ENCODE measurements at places on chromosomes 3 and 15.

DNA sequence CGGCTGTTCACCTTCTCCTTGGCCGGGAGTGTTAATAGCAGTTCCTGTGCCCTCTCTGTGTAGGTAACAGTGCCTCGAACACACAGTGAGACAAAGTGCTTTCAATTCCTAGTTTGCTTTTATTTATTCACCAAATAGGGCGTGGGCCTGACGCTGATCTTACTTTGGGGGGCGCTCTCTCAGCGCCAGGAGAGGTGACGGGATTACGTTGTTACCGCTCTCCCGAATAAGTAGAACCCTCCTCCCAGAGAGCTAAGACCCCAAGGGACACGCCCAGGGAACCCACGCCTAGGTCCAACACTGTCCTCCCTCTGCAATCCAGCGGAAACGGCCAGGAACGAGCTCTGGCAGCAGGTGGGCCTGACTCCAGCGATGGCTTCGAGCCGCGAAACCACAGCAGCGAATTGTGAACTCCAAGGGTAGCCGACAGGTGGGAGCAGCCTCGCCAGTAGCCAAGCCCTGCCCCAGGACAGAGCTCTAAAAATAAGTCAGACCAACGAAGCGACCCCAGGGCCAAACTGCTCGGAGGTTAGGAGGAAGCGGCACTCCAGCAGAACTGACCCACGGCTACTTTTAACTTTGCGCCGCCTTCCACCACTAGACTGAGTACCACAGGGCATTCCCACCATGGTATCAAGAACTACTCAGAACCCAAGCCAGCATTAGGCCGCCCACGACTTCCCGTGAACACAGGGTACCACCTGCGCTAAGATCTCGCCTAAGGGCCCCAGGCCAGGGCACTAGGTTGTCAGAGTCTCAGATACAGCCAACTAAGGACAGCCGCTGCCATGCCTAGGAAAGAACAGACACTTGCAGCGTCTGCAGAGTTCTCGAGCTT is 1.6 kb upstream of the SIN3A start:
- DNase-seq: peak; percentile 57

DNA sequence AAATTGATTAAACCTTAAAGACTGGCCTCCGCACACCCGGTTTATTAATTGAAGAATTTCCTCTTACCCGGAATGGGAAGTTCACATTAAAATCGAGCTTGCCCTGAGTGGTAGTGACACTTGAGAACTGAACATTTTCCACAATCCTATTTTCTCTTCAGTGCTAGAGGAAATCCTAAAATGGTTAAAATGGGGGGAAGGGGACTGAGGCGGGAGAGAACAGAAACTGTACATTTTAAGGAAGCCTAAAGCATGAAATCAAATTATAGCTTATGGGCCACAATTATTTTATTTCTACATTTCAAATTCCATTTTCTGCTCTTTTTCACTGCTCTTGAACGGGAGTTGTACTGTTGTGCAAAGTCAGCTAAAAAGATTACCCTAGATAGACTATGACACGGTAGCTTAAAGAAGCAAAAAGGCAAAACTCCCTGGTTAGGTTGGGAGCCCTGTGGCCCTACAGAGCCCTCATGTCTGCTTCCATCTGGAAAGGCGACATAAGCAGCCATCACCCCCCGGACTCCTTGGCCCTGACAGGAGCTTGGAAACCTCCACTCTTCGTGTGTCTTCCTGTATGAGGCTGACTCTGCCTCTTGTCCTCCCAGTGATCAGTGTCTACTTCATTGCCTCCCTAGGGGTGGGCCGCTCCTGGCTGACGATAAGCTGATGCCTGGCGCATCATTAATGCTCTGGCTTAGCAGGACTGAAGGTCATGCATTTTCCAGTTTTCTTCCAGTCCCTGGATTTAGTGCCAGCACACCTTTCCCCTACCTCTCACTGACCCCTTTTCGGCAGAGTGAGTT is 79.3 kb downstream of the EEFSEC start:
- DNase-seq: no peak

DNA sequence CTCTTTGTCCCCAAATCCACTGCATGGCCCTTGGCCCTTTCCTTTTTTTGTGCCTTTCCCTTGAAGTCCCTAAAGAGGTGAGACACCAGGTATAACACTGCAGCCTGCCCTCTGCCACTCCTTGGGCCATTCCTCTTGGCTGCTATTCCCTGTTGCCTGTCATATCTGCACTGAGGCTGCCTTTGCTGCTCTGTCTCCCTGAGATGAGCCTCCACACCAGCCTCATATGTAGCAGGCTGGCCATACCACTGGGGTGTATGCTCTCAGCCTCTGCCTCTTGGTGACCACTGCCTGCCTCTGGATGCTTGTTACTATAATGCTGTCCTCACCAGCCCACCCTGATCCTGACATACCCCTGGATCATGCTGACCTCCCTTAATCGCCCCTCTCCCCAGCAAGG is 252.0 kb downstream of the CLSTN2 start:
- no peak for DNase-seq

- DNase-seq: no peak
Measured at GRCh38 chr3:128399221-128399915, 67.3 kb downstream of the DNAJB8 start.

DNA sequence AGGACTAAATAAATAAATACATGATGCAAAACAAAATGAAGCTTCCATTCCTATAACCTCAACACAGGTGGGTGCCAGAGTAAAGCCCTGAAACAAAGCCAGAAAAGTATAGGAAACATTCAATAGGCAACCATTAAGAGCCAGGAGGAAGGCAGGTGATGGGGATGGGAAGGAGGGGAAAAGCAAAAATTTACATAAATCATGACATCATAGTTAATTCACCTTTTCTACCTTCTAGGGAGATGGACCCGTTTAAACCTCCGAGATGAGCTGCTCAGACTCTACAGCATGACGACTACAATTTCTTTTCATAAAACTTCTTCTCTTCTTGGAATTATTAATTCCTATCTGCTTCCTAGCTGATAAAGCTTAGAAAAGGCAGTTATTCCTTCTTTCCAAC is 27.9 kb downstream of the TM4SF4 start:
- DNase-seq: no peak

DNA sequence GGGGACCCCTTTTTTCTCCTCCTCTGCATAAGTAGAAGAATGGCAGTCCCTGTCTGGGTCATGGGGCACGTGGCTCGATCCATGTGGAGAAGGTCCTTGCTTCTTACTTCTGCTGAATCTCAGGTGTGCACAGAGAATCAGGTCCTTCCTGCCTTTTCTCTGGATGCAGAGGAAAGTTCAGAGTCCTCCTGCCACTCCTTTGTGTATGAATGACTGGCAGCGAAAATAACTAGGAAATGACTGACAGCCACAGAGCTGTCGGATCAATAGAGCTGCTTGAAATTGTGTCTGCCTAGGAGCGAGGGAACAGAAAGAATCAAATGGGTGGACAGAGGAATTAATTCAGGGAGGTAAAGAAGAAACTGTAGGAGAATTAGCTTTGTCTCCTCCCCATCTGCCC is 49.6 kb upstream of the ROPN1 start:
- DNase-seq: no peak

DNA sequence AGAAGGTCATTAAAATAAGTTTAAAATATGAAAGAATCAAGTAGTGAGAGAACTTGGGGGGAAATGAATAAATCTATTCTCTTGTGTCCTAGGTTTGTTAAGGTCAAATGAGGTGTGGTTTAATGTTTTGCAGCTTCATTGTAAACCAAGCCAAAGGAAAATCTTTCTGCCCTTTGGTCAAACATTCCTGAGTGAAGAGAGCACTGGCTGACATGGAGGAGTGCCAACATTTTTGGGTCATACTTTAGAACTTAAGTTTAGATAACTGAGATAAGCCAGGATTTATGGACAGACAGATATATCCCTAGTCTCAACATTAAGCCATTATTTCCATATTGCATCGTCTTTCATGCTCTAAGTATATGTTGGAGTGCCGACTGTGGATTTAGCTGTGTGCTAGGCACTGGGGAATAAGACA is 66.4 kb downstream of the PTPRG start:
- no peak for DNase-seq

DNA sequence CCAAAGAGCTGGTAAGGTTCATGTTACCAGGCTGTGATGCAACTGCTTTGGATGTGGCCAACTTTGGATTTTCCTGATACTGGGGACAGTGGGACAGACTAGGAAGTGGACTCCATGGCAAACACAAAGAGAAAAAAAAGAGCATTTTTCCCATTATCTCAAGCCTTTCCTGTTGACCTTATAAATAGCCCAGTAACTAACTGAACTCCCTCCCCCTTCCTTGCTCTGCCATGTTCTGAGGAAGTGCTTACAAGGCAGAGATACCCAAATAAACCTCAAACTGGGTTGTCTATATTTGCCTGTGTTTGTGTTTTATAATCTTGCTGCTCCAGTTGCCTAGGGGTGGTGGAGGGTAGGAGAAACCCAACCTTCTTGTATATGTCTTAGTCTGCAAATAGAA is 27.3 kb upstream of the SLC9A9 start:
- no peak for DNase-seq

GRCh38 chr15:59399465-59400102 is 26.9 kb upstream of the MYO1E start:
- DNase-seq: no peak

- no peak for DNase-seq
Measured at GRCh38 chr3:139093840-139094239, 49.1 kb upstream of the PRR23C start.

DNA sequence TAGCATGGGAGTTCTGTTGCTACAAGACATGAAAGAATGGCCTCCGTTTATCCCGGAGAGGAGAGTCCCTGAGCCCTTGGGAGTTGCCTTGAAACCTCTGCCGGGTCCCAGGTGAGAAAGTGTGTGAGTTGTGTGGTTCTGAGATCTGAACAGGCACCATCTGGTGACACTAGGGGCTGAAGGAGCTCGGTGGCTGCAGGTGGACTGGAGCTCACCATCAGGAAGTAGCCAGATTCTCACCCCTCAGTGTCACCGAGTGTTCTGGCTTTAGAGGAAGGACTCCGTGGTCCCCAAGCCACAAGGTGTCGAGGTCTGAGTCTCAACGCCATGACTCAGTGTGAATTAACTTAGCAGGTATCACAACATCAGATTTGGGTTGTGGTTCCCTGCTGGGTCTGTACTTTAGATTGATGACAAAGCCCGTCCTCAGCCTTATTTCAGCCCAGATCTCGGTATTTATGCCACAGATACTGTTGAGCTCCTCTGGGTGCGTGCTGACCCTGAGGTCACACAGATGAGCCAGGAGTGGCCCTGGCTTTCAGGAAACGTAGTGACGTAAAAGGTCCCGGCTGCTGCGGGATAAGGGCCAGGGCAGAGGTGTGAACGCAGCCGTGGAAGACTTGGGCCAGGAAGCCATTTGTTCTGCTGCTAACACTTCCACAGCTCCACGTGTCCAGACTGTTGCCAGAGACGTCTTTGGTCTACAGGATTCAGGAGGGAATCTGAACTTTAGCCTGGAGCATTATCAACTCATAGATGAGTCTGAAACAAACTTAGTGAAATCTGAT is 54.4 kb downstream of the PGPEP1L start:
- DNase-seq: peak; percentile 62

DNA sequence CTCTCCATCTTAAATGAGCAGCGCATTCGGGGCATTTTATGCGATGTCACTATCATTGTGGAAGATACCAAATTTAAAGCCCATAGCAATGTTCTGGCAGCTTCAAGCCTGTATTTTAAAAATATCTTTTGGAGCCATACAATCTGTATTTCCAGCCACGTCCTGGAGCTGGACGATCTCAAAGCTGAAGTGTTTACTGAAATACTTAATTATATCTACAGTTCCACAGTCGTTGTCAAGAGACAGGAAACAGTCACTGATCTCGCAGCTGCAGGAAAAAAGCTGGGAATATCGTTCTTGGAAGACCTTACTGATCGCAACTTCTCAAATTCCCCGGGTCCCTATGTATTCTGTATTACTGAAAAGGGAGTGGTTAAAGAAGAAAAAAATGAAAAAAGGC is 44.4 kb upstream of the RASA2 start:
- DNase-seq: no peak

DNA sequence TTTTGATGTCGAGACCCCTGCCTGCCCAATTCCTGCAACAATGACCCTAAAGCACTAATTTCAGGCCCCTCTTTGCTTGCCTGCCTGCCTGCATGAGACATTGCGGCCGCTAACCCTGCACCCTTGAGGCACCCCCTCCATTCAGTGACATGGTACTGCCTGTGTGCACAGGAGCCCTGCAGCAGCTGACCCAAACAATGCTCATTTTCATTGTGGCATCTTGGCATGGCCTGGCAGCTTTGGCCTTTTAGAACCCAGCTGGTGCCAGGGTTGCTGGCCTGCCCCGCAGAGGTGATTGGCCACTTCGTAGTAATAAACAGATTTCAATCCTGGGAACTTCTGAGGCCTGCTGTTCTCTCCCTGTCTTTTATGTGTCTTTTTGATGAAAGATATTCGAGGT is 33.8 kb downstream of the SLCO3A1 start:
- no peak for DNase-seq

DNA sequence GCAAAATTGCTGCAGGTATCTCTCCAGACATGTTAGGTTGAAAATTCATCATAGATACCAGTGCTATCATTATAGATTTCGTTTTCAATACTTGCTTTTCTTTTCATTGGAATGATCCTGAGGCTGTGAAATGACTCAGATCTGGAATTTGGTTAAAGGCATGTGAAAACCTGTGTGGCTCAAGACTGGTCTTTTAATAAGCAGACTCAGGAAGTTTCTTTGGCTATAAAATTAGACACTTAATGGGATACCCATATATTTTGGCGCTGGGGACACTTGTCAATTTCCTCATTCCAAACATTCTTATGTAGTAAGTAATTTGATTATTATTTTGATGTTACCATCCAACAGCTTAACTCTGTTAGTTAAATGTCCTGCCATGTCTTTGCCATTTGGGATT is 1041.1 kb upstream of the GBE1 start:
- no peak for DNase-seq

DNA sequence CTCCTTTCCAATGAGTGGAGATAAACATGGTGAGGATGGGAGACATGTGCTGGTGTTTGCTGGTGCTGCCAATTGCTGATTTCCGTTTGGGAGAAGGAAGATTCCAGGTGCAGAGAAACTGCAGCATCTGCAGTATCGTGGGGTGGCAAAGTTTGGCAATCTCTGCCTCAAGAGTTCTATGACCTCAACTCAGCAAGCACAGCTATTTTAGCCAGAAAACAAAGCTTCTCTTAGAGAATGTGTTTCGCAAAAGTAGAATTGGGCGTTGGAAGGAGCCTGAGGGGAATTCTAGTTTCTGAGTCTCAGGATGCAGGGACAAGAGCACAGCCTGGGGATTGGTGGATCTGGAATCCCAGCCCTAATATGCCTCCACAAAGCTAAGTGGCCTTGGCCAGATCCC is 18.2 kb upstream of the SHC4 start:
- DNase-seq: no peak

- DNase-seq: no peak
Measured at GRCh38 chr15:56148064-56148463, 95.6 kb downstream of the RFX7 start.
